Pancreas (tissue), 10 donors: ENCODE measurements at places on chromosomes 6 and 20.
A peak's percentile ranks its signal among the peaks of the same experiment; 100 is the strongest.

- DNase-seq, result no peak
Measured at GRCh38 chr6:54624216-54624615, 222.4 kb upstream of the FAM83B start.

- DNase-seq, result peak; percentile 83
Measured at GRCh38 chr20:50292591-50293283, 102.1 kb downstream of the CEBPB start.

DNA sequence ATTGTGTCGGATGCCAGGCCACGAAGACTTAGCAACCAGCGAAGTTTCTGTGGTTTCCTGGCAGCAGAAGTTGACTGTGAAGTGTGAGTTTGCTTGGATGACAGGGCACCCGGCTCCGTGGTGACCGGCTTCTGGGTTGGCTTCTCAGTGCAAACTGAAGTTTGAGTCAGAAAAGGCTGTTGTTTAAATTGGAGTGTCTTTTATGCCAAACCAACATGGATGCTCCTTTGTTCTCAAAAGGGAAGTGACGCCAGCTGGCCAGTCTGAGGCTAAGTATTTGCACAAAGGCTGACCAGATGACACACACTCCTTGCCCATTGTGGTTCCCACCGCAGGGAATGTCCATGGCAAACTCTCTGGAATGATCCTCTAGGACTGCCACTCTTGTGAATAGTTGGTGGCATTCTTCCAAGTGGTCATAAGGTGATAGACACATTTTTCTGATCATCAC is 164.8 kb upstream of the QKI start:
- DNase-seq, result no peak

GRCh38 chr6:1502041-1502440 is 107.7 kb upstream of the FOXC1 start:
- no peak for DNase-seq

DNA sequence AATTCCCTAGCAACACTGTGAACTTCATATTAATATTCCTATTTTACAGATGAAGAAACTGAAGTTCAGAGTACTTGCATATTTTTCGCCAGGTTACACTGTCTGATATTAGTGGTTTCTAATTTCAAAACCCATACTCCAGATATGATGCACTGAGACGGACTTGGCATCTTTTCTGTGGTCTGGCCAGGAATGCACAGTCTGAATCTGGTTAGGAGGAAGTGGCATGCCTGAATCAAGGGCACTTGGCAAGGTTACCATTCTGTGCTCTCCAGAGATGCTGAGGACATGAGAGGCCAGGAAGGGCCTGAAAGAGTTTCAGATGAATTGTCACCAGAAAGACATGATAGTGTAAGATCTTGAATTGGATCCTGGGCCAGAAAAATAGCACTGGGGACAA is 150.1 kb downstream of the HAO1 start:
- DNase-seq, result no peak

DNA sequence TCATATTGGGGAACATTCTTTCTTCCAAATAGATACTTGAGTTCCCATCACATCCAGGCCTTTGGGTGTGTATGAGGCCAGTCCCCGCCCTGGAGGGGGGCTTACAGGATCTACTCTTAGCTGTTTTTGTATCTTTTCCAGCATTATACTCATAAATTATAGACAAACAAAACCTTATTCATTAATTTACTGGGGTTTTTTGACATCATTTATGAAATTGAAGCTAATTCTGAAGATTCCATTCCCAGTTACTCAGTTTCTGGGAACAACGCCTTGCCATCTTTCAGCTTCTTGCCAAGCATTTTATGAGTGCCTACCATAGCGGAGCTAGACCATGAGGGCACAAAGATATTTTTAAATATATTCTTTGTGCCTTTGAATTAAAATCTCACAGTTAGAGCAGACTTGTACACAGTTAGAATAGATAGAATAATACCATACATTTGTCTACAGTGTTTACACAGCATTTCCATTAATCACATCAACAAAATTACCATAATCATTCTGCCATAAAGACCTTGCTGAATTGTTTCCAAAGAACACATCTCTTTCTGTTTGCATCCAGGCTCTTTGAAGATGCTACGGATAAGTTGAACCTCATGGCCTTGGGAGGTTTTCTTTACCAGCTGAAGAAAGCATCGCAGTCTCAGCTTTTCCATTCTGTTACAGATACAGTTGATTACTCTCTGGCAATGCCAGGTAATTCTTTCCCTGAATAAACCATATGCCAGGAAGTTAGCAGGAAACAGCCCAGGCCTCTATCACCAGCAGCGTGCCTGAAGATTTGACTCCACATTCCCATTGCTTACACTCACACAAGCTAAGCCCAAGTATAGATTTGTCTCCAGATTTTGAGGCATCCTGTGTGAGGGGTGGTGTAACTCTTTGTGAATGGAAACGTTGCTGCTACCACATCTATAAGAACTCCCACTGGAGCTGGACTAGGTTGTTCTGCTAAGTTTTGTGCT is 75.4 kb upstream of the PBOV1 start:
- no peak for DNase-seq

DNA sequence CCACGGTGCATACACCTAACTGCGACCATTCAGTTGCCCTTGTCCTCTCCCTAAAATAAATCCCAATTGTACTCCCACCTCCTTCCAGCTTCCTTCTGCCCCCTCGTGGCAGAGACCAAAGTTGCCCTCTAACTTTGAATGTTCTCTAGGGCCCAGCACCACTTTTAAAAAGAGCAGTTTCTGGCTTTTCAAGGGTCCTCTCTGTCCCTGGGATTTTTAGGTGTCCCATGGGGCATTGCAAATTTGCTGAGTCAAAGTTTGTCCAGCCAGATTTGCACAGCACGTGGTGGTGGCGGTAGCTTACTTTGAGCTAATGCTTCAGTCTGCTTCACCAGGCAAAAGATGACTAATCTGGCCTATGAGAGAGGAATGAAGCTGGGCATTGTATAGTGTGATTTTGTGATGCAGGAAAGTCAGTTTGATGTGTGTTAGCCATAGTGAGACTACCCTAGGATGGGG is 100.2 kb downstream of the PERP start:
- DNase-seq, result no peak

GRCh38 chr6:134123666-134124208 is 71.3 kb upstream of the SLC2A12 start:
- no peak for DNase-seq

DNA sequence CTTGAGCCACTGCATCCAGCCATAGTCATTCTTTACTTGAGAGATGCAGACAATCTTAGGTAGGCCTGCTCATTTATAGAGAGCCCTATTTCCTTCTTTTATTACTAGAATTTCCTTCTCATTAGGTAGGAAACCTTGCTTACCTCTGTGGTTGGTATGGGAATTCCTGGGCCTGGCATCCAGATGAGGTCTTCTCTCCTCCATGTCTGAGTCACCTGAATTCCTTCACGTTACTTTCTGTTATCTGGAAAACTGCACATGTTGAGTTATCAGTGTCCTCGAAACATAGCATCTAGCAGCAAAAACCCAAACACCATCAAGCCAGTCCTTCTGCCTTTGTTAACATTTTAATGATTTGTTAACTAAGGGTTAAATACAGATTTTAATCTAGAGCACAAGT is 2.2 kb downstream of the ZNFX1 start:
- DNase-seq, result no peak

GRCh38 chr20:37133952-37134351 is 38.2 kb upstream of the RBL1 start:
- no peak for DNase-seq

GRCh38 chr6:132234356-132234755 is 166.9 kb downstream of the MOXD1 start:
- no peak for DNase-seq

GRCh38 chr6:137846274-137846673 is 20.8 kb upstream of the TNFAIP3 start:
- DNase-seq, result no peak

DNA sequence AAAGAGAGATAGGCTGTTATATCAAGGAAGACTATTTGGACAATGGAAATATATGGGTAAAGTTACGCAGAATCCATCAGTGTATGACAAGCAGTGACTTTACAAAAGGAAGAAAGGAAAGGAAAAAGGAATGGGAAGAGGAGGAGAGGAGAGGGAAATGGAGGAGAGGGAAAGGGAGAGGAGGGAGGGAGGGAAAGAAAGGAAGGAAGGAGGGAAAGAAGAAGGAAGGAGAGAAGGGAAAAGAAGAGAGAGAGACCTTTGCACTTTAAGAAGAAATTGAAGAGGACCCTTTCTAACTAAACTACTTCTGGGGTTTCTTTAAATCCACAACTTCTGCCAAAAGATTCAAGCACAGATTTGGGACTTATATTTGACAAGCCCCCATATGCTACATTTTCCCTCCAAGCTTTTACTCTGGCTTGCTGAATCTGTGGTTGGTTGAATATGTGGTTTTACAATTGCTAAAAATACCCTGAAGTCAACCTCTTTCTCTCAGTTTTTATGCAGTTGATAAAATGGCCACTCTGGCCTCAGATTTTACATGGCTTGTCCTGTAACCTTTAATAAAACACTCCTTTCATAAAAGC is 120.8 kb upstream of the RAB32 start:
- DNase-seq, result no peak

GRCh38 chr6:25519856-25520255 is 132.2 kb upstream of the SCGN start:
- DNase-seq, result no peak

DNA sequence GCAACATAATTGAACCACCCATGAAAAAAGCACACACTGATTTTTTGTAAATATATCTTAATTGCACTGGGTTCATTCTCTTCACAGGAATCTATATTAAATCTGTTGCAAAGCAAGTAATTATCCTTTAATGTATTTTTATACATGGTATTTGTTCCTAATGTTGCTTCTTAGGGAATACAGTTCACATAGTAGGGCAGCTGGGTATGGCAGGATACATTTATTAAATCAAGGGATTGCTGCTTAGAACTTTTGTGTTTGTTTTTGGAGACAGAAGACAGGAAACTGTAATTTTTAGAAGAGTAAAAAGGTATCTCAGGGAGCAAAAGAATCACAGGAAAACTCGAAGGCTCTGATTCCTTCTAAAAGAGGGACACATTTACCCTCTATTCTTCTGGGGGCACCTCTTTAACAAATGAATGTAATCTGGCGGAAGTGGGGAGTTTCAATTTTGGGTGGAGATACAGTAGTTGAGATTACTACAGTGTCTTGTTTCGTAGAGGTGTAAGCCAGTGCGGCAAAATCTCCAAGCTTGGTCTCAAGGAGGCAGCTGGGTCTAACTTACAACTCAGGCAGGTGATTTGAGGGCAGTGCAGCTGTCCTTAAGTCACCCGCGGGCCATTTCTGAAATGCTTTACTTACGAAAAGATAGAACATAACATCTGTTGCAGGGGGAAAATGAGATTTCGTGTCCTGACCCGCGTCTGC is 812 bp upstream of the SMIM13 start:
- DNase-seq, result no peak

DNA sequence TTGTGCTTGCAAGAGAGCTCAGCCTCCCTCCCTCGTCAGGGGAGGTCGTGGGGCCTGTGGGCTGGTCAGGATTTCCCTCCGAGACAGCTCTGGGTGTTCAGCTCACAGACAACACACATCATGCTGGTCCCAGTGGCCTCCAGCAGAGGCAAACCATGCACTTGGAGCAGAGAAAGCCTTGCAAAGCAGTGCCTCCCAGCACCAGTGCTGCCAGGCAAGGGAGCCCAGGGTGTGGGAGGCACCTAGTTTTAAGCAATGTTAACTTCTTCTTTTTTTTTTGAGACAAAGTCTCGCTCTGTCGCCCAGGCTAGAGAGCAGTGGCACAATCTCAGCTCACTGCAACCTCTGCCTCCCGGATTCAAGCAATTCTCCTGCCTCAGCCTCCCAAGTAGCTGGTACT is 34.0 kb upstream of the INSM1 start:
- no peak for DNase-seq

DNA sequence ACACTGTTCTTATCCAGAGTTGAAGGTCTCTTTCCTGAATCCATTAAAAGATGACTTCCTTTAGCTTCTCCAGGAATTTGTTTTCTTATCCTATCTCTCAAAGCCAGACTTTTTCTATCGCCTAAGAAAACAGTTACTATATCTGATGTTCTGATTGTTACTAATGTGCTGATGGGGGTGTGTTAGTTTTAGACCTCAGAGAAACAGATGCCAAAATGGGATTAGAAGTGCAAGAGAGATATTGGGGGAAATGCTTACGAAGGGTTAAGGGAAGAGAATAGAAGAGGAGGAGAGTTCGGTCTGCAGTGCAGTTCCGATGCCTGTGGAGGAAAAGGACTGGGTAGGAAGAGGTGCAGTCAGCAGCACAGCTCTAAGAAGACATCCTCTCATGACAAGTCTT is 35.7 kb upstream of the ADGRG6 start:
- DNase-seq, result no peak

DNA sequence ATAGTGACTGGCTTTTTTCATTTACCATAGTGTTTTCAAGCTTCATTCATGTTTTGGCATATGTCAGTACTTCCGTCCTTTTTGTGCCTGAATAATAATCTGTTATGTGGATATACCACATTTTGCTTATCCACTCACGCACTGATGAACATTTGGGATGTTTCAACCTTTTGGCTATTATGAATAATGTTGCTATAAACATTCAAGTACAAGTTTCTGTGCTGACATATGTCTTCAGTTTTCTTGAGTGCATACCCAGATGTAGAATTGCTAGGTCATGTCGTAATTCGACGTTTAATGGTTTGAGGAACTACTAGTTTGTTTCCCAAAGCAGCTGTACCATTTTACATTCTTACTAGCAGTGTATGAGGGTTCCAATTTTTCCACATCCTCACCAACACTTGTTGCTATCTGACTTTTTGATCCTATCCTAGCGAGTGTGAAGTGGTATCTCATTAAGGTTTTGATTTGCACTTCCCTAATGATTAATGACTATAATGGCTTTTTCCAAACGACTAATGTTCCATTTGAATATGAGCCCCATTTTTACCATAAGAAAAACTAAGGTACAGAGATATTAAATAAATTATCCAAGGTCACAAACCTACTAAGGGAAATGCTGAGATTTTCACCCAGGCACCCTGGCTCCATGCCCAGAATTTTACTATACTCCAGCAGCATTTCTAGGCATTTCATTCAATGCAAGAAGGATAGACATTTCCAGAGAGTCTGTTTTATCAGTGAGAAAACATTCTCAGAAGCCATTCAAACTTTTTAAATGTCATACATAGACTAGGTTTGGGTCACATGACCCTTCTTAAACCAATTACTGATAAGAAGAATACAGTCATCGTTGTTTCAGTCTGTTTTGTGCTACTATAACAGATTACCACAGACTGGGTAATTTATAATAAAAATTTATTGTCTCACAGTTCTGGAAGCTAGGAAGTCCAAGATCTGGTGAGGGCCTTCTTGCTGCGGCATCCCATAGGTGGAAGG is 71.1 kb upstream of the RUNX2 start:
- no peak for DNase-seq

GRCh38 chr6:123850555-123850954 is 46.9 kb downstream of the NKAIN2 start:
- DNase-seq, result no peak
